Cerebellar nuclear complex (tissue), 1 donor: ENCODE measurements at places on chromosomes 5 and 9.

- DNase-seq, result no peak
Measured at GRCh38 chr5:75461679-75462078, 49.8 kb downstream of the CERT1 start.

DNA sequence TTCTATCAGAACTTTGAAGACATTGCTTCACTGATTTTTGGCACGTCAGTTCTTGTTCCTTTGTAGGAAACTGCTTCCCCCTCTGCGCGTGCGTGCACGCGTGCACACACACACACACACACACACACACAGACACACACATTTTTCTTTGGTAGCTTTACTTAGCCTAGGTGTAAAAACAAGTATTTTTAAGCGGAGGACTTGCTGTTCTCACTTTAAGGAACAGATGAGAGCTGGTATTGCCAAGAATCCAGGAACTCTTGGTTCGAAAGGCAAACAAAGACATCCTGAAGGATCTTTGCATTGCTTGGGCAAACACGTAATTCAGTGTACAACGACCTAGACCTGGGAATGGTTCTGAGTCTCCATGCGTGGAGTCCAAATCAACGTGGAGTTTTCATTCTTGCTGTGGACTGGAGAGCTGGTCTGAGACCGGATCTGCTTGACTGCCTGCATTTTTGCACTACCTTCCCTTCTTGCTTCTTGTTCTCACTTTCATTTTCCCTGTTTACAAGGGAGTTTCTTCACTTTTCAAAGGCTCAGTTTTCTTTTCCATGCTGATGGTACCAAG is 8.2 kb downstream of the TMEM268 start:
- DNase-seq, result no peak

DNA sequence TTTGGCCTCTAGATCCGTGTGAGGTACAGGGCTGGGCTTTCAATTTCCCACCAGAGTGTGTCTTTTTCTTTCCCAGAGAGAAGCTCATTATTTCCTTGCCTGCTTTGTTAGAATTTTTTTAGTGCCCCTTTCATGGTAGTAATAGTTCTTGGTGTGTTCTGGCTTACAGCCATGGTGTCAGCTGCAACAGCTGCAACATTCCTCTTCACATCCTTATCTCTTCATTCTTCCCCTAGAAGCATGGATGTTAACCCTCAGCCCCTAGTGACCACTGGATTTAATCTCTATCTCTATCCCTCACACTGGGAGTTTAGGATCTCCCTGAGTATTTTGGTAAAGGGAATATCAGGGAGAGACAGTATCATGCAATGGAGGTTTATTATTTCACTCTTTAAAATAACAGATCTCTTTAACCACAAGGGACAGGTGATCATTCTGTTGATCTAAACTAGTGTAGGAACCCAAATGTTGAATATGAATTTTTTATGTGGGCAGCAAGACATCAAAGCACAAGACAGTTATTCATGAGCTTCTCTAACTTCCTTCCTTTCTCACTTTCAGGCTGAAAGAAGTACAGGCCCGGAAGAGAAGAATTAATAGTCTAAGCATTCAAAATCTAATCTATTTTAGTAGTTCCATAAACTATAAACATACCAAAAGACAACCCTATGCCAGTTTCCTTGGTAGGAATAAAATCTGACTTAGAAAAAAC is 160.2 kb downstream of the FAM170A start:
- no peak for DNase-seq

GRCh38 chr5:50824109-50824508 is 157.7 kb downstream of the PARP8 start:
- DNase-seq, result no peak

- DNase-seq, result no peak
Measured at GRCh38 chr5:138177941-138178515, 402 bp downstream of the BRD8 start.

GRCh38 chr9:129981180-129981907 is 61.6 kb downstream of the FNBP1 start:
- no peak for DNase-seq

- DNase-seq, result no peak
Measured at GRCh38 chr5:161263191-161263590, 283.3 kb downstream of the GABRB2 start.
